Ascending aorta (tissue), 2 donors: ENCODE measurements at places on chromosomes 5 and 9. TPM values are rescaled to one million over a fixed set of nuclear protein-coding genes. Genes with fewer than 3 reads are reported as not detected.

GRCh38 chr5:112692472-112692871, 45.2 kb upstream of the APC start:
- H3K27ac ChIP-seq = no peak overlapping the region
- no peak for DNase-seq
- no peaks in the 10 kb centered on the region for H3K27me3 ChIP-seq
- no peaks in the 10 kb centered on the region for H3K36me3 ChIP-seq
- H3K4me3 ChIP-seq = no peak overlapping the region

- no peaks in the 10 kb centered on the region for H3K4me1 ChIP-seq
- no peaks in the 10 kb centered on the region for H3K27me3 ChIP-seq
- peaks cover 65% of the 10 kb centered on the region for H3K36me3 ChIP-seq
- no peak overlapping the region for H3K27ac ChIP-seq
These were observed 35.9 kb downstream of the ARPC5L start for GRCh38 chr9:124897570-124898460.

- no peaks in the 10 kb centered on the region for H3K36me3 ChIP-seq
- no peaks in the 10 kb centered on the region for H3K4me1 ChIP-seq
- no peaks in the 10 kb centered on the region for H3K27me3 ChIP-seq
- H3K27ac ChIP-seq = no peak overlapping the region
- no peak for DNase-seq
These were observed 344.5 kb downstream of the ACTL7B start for GRCh38 chr9:108511307-108511706.

- H3K27ac ChIP-seq = no peak overlapping the region
- no peak overlapping the region for H3K4me3 ChIP-seq
- no peak for DNase-seq
- H3K36me3 ChIP-seq = no peaks in the 10 kb centered on the region
- peaks cover 32% of the 10 kb centered on the region for H3K4me1 ChIP-seq
These were observed 105.3 kb downstream of the LHFPL2 start for GRCh38 chr5:78543292-78543691.

GRCh38 chr5:29351170-29351569, 1842.3 kb upstream of the CDH6 start:
- H3K36me3 ChIP-seq = no peaks in the 10 kb centered on the region
- H3K4me3 ChIP-seq = no peak overlapping the region
- H3K4me1 ChIP-seq = no peaks in the 10 kb centered on the region
- H3K27me3 ChIP-seq = no peaks in the 10 kb centered on the region
- no peak for DNase-seq
- no peak overlapping the region for H3K27ac ChIP-seq

DNA sequence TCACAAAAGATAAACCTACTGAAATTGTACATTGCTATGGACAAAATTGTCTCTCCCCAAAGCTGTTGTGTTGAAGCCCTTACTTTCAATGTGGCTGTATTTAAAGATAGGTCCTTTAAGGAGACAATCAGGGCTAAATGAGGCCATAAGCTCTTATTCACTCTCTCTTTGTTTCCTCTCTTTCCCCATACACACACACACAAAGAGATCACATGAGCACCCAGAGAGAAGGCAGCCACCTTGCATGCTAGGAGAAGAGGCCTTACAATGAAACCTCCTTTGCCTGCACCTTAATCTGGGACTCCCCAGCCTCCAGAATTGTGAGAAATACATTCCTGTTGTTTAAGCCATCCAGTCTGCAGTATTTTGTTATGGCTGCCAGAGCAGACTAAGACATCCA, 1295.6 kb upstream of the CDH6 start:
- no peak overlapping the region for H3K27ac ChIP-seq
- no peaks in the 10 kb centered on the region for H3K27me3 ChIP-seq
- H3K36me3 ChIP-seq = no peaks in the 10 kb centered on the region
- H3K4me3 ChIP-seq = no peak overlapping the region

GRCh38 chr5:177112589-177113220, 20.9 kb upstream of the NSD1 start:
- no peaks in the 10 kb centered on the region for H3K4me1 ChIP-seq
- DNase-seq = no peak
- H3K4me3 ChIP-seq = no peak overlapping the region
- H3K36me3 ChIP-seq = no peaks in the 10 kb centered on the region
- H3K27me3 ChIP-seq = no peaks in the 10 kb centered on the region

Gene RNF145
- total RNA-seq = 47.8 TPM
